ENCODE measurements at places on chromosomes 2 and 18.

- no peak for DNase-seq
Observed at GRCh38 chr2:196696423-196697079, 57.0 kb downstream of the CCDC150 start.

- DNase-seq: no peak
Observed at GRCh38 chr2:85455552-85456090, 37.1 kb downstream of the SH2D6 start.

GRCh38 chr2:219997341-219997851 lies 370.0 kb downstream of the SLC4A3 start:
- DNase-seq: no peak

DNA sequence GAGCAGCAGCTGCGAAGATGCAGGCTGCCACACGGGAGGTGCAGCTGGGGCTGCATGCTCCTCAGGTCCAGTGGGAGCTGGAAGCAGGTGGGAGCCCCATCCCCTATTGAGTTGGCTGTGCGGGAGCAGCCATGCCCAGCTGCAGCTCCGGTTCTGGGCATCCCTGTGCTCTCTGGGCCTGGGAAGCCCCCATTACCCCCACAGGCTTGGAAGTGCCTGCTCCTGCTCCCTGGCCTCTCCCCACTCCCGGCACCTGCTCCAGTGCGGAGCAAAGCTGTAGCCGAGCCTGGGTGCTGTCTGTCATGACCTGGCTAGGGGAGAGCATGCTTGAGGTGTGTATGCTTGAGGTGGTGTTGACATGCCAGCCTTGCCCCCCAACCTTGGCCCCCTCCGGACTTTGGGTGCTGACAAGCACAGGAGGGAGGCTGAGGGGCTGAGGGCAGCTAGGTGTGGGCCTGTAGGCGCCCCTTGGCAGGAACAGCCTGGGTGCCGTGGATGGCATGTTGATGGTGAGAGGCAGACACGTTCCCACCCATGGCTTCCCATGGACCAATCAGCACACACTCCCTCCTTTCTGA lies 21.5 kb downstream of the ANKRD29 start:
- no peak for DNase-seq

- DNase-seq: no peak
Observed at GRCh38 chr2:238525990-238526389, 99.3 kb downstream of the ASB1 start.

DNA sequence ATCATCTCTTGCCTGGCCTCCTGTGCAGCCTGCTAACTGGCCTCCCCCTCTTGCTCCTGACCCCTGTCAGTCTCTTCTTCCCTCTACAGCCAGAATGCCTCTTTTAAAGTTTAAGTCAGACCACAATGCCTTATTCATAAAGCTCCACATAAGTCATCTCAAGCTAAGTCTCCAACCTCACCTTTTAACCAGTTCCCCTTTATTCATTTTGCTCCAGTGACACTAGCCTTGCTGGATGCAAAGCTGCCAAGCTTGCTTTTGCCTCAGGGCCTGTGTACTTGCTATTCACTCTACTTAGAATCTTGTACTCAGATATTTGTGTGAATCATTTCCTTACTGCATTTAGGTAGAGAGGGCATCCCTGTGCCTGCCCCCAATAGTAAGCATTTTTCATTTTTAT lies 180.9 kb downstream of the PDE1A start:
- DNase-seq: no peak

GRCh38 chr2:237639836-237640220 lies 12.4 kb downstream of the LRRFIP1 start:
- DNase-seq: no peak

- DNase-seq: no peak
Observed at GRCh38 chr2:220704081-220704480, 868.0 kb downstream of the EPHA4 start.

Data from NCI-H1930 (cell line).